ENCODE measurements at places on chromosomes 2 and 18.

- no peak for DNase-seq
Observed at GRCh38 chr2:206521115-206521514, 77.8 kb downstream of the ADAM23 start.

DNA sequence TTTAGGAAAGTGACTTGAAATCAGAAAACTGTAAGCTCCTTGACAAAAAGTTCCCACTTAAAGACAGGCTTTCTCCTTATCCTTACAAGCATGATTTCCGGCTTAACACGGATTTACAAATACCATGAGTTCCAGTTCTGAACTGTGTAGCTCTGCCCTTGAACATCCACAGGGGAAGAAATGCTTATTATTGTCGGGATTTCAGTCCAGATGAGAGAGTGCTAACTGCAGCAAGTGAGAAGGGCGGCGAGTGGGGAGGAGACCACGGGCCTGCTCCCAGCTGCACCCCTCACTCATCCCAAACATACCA, 73.1 kb downstream of the LRRC30 start:
- no peak for DNase-seq

GRCh38 chr18:75205514-75206132, 3.3 kb downstream of the PTGR3 start:
- DNase-seq: no peak

DNA sequence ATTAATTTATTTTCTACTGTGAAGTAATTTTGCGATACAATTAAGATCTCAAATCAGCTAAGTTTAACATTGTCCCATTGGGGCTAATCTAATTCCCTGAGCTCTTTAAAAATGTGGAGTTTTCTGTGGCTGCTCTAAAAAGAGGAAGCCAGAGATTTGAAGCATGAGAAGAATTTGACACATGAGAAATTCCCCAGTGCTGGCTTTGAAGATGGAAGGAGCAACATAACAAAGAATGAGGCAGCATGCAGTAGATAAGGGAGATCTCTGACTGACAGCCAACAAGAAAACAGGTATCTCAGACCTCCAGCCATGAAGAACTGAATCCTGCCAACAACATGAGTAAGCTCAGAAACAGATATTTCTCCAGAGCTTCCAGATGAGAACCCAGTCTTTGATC, 308.4 kb downstream of the ZNF804A start:
- no peak for DNase-seq

GRCh38 chr18:31723990-31724711, 36.5 kb downstream of the SLC25A52 start:
- DNase-seq: peak; percentile 7

GRCh38 chr2:134466141-134466540, 212.3 kb downstream of the MGAT5 start:
- DNase-seq: peak; percentile 25

GRCh38 chr2:36667931-36668330, 28.6 kb upstream of the VIT start:
- no peak for DNase-seq

DNA sequence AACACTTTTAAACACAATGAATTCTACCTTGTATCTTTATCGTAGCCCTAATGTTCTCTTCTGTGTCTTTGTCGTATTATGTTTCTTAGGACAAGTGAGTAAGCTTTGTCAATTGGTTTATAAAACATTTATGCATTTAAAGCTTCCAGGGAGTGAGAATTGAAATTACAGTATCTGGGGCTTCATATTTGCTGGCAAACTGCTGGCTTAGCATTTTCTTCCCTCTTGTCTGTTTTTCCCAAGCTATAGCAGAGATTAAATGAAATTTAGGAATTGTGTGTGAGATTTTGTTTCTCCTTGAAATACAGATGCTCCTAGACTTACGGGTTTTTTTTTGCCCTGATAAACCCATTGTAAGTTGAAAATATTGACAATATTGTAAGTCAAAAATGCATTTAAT, 73.3 kb downstream of the FMNL2 start:
- DNase-seq: no peak

DNA sequence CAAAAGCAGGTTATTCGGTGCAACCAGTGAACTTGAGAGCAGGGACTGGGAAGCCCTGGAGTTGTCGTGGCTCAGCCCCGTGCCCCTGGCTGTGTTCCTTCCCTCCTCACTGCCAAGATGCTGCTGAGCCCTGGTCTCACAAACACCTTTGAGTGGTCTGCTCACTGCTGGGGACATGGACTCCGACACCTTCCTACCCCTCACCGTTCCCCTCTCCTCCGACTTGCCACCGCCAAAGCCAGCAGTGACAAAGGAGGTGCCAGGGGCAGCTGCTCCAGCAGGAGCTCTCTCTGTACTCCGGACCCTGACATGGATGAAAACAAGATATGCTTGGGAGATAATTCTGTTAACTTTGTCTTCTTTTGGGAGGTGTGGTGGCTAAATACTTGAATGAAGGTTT, 17.9 kb downstream of the LRRFIP1 start:
- DNase-seq: no peak

GRCh38 chr2:126653761-126654160, 2.2 kb upstream of the GYPC start:
- DNase-seq: no peak

GRCh38 chr18:12066910-12067511, 26.6 kb upstream of the ANKRD62 start:
- no peak for DNase-seq

DNA sequence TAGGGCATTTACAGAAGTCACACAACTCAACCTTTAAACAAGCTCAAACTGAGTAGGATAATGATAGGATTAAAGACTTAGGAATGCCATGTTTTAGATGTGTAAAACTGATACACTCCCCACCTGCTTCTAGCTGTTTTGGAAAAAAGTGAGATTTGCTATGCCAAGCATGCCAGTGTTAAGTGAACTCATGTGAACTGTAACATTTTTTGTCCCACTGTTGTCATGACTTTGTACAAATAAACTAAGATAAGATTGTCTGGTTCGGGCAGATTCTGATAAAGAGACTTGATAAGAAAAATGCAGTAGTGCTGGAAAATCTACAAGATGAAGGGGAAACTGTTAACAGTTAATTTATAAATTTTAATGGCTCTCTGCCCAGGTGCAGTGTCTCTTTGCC, 66.5 kb downstream of the GLS start:
- peak; percentile 40 for DNase-seq

GRCh38 chr2:9280224-9280623, 73.6 kb downstream of the ASAP2 start:
- DNase-seq: no peak

All from Daoy (cell line).